Ascending aorta (tissue), 2 donors: ENCODE measurements at places on chromosomes 7 and 10.

GRCh38 chr7:27151341-27151930 is 947 bp downstream of the HOXA3 start:
- peak overlapping the region; percentile 88 for H3K27ac ChIP-seq
- H3K4me3 ChIP-seq = peak overlapping the region; percentile 68
- no peaks in the 10 kb centered on the region for H3K27me3 ChIP-seq

DNA sequence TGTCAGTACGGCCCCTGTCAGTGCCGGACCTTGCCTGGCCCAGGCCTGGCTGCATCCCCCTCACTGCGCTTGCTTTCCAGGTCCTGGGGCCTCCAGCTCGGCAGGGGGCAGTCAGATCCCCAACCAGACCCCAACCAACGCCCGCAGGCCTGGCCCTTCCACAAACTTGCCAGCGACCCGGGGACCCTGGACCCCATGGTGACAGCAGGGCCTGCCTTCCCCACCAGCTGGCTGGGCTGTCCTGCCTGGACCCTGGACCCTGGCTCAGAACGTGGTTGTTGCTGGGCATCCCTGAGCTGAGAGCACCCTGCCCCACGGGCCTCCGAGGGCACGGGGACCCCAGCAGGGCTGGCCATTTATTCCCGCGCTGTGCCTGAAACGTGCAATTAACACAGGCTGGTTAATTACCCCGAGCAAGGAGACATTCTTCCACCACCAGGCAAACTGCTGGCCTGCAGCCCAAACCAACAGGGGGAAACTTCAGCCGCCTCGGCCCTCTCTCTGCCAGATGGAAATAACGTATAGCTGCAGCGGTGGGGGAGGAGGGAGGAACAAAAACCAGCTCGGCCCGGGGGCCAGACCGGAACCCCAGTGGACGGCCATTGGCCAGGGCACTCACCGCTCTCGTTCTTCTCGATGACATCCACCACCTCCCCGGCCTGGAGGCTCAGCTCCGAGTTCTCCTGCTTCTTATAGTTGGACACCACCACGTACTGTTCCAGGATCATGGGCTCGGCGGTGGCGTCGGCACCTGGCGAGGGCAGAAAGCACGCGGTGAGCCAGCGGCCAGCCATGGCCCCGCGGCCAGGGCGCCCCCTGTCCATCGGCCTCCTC is 167.1 kb downstream of the NEURL1 start:
- H3K4me1 ChIP-seq = peaks cover 16% of the 10 kb centered on the region
- H3K36me3 ChIP-seq = peaks cover 16% of the 10 kb centered on the region
- DNase-seq = no peak

DNA sequence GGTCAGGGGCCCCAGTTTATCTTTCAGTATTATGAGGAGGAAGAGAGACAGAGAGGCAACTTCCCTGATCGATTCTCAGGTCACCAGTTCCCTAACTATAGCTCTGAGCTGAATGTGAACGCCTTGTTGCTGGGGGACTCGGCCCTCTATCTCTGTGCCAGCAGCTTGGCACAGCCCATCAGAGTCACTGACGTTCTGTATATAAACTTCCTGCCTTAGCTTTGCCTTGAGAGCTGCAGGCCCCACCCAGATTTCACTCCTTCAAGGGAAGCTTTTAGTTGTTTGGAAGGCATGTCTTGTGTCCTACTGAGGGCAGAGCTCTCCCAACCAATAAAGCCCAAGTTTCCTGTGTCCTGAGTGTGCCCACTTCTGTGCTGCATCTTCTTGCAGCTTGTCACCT is 242.5 kb upstream of the PRSS58 start:
- no peaks in the 10 kb centered on the region for H3K36me3 ChIP-seq
- no peak overlapping the region for H3K27ac ChIP-seq
- no peaks in the 10 kb centered on the region for H3K27me3 ChIP-seq
- no peak overlapping the region for H3K4me3 ChIP-seq
- H3K4me1 ChIP-seq = no peaks in the 10 kb centered on the region

- no peak for DNase-seq
- H3K4me3 ChIP-seq = no peak overlapping the region
- no peaks in the 10 kb centered on the region for H3K4me1 ChIP-seq
- no peaks in the 10 kb centered on the region for H3K36me3 ChIP-seq
- no peaks in the 10 kb centered on the region for H3K27me3 ChIP-seq
- H3K27ac ChIP-seq = no peak overlapping the region
Observed at GRCh38 chr10:29767968-29768367, 133.2 kb upstream of the SVIL start.

DNA sequence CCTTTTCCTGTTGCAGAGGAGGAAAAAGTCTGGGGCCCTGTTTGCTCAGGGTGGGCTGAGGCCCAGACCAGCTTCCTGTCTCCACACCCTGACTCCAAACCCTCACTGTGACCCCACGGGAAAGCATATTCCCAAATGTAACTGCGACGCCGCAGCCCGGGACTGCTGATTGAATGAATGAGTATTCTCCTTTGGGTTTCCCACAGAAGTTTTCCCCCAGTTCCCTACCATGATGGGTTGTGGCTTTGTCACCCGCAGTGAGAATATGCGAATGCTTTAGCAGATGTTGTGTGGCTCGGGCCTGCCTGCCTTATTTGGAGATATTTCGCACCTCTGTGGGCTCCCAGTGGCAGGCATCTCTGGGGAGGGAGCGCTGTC is 50.6 kb downstream of the MGMT start:
- H3K27ac ChIP-seq = no peak overlapping the region
- no peak overlapping the region for H3K4me3 ChIP-seq
- no peaks in the 10 kb centered on the region for H3K27me3 ChIP-seq
- DNase-seq = no peak
- H3K4me1 ChIP-seq = no peaks in the 10 kb centered on the region

DNA sequence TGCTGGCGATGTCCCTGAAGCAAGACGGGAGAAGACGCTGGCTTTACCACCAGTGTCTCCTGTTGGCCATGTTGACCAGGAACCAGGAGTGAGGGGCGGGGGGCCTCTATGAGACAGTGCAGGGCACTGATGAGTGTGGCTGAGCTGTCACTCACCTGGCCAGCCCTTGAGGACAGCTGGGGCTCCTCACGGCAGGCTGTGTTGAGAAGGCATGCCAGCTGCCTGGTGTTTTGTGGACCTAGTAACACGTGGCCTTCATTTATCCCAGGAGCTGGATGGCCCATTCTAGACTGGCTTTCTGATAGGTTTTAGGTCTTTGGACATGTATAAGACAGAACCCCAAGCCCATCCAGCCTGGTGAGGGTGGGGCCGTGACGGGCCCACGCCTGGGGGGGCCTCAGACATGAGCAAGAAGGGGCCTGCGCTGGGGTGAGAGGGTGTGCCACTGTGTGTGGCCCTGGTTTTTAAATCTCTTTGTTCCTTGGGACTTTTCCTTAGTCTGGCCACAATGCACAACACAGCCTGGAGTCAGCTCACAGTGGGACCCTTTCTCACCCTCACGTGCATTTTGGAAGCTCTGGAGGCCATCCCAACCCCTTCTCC is 10.5 kb downstream of the RHBDD2 start:
- no peaks in the 10 kb centered on the region for H3K27me3 ChIP-seq
- H3K4me1 ChIP-seq = no peaks in the 10 kb centered on the region
- no peak overlapping the region for H3K27ac ChIP-seq
- no peak for DNase-seq
- no peak overlapping the region for H3K4me3 ChIP-seq
- peaks cover 31% of the 10 kb centered on the region for H3K36me3 ChIP-seq

DNA sequence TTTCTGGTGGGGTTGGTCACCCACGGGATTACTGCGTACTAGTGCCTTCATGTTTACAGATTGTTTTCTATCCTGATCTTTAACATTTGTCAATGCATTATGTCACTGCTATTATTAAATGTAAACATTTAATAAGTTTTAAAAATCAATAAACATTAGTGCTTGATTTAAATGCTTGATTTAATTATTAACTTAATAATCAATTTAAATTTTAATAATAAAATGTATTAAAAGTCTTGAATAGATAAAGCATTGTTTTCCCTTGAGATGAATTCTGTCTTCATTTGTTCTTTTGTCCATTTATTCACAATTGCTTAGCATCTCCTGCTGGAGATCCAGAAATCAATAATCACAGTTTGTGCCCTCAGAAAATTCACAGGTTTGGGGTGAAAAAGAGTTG is 201.8 kb upstream of the HDAC9 start:
- DNase-seq = no peak
- H3K36me3 ChIP-seq = no peaks in the 10 kb centered on the region
- H3K27ac ChIP-seq = no peak overlapping the region
- no peaks in the 10 kb centered on the region for H3K27me3 ChIP-seq
- H3K4me3 ChIP-seq = no peak overlapping the region

DNA sequence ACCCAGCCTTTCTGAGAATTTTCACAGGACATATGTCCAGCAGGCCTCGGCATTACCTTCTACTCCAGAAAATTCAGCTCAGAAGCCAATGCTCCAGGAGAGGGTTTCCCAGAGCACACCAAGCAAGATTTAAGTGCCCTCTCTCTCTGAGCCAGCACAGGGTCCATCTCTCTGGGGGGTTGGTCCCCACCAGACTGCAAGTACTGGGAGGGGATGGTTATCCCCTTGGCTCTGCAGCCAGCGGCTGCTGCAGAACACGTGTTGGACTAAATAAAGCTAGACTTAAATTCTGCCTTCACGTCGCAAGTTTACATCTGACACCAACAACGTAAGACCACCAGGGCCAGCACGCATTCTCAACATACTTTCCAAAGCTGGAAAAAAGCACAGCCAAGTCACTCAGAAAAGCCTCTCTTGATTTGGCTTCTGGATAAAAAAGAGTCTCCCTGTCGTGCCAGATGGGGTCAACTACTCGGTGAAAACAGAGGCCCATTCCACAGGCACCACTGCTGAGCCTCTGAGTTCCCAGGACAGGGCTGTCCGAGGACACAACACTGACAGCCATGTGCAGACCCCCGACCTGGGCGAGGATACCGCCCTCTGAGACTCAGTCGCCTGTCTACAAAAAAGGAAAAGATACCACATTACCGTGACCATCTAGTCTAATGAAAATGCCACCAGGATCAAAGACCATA is 77.3 kb downstream of the CTBP2 start:
- H3K36me3 ChIP-seq = no peaks in the 10 kb centered on the region
- peaks cover 38% of the 10 kb centered on the region for H3K4me1 ChIP-seq
- peak overlapping the region; percentile 90 for H3K27ac ChIP-seq
- no peaks in the 10 kb centered on the region for H3K27me3 ChIP-seq
- no peak for DNase-seq

DNA sequence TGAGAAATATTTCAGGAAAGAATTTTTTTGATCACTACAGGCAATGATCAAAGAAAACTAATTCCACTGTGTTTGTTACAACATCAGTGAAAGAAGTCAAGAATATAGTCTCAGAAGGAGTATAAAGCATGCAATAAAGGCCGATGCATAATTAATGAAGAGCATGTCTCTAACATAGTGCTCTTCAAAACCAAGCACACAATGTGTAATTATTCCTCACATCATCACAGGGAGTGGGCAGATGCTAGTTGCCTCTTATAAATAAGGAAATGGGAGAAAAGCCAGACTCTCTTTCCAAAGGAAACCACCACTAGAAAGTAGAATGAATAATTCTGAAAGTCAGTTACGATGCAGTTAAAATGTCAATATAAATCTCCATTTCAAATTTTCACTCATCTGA is 220.1 kb downstream of the TEX36 start:
- H3K27ac ChIP-seq = no peak overlapping the region
- no peaks in the 10 kb centered on the region for H3K27me3 ChIP-seq
- H3K4me3 ChIP-seq = no peak overlapping the region
- no peaks in the 10 kb centered on the region for H3K4me1 ChIP-seq

- no peak overlapping the region for H3K4me3 ChIP-seq
- DNase-seq = no peak
- H3K36me3 ChIP-seq = no peaks in the 10 kb centered on the region
- no peaks in the 10 kb centered on the region for H3K27me3 ChIP-seq
Observed at GRCh38 chr7:22805227-22805626, 17.4 kb downstream of the TOMM7 start.
